ENCODE measurements at places on chromosomes 1 and 21.
A peak's percentile ranks its signal among the peaks of the same experiment; 100 is the strongest.

DNA sequence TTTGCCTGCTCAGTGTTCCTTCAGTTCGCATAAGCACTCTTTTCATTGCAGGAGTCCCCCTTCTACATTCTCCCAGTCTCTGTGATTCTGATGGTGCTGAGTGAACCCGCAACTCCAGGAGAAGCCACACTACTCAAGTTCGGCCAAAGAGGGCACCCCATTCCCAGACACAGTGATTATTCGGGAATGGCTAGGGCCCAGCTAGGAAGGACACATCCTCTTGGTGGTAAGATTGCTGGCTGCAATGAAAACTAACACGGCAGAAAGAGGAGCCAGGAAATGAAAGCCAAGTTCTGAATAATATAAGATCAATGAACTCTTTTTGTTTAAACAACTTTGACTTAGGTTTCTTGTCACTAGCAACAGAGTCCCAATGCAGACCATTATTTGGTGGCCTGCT, 14.9 kb downstream of the CREG1 start:
- DNase-seq: no peak

- no peak for DNase-seq
Observed at GRCh38 chr1:70890408-70890807, 157.2 kb downstream of the PTGER3 start.

DNA sequence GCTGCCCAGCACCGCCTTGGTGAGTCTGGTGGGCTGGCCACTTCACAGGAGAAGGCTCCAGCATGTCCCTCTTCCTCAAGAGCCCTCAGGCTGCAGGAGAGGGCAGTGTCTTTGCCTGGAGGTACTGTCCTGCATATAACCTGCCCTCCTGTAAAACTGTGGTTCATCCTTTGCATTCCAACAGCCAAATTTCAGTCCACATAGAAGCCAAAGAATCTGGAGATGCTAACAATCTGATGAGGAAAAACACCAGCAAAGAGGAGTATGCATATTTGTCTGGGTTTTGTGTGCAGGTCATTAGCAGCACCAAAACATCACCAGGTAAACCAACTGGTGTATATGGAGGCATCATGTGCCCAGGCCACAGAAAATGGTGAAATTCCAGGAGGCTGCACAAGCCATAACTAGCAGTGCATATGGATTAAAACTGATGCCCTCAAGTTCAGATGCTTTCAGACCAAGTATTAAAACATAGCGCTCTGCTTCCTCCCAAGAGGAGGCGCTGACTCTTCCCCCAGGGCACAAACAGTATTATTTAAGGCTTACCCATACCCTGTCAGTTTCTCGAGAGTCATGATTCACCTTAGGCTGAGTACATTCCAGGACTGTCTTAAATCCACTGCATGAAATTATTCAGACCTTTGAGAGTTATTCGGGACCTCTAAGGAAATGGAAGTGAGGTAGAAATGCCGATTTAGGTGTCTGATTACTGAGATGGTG, 150.5 kb upstream of the COA6 start:
- DNase-seq: no peak

DNA sequence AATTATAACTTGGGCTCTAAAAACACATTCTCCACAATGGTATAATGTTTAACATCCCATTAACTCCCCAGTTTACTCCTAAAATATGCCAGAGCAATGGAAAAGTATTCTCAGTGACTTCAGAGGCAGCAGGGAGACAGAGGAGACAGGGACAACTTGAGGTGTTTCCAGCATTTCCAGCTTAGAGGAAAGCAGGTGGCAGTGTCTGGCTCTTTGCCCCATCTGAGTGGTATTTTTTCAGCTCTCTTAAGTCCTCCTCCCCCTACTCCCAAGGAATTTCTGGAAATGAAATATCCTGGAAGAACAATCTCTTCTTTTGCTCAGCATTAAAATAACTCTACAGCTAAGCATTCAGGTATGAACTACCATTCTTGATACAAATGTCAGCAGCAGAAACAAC, 10.8 kb upstream of the ERMAP start:
- DNase-seq: no peak

GRCh38 chr1:227357171-227357926, 39.1 kb upstream of the CDC42BPA start:
- DNase-seq: no peak

DNA sequence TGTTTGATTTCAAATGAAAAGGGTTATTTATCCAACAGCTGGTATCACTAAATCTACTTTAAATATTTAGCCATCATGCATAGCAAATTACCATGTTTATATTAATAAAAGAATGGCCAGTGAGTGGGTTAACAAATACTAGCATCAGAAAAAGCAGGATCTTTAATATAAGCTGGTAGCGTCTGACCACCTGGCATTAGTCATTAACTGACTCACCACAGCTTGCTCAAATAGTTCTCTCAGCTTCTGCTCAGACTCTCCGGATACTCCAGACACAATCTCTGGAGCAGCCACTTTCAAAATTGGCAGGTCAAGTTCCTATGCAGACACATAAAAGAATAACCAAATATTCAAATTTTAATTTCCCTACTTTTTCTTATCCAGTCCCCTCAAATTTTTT, 29.6 kb downstream of the NVL start:
- no peak for DNase-seq

DNA sequence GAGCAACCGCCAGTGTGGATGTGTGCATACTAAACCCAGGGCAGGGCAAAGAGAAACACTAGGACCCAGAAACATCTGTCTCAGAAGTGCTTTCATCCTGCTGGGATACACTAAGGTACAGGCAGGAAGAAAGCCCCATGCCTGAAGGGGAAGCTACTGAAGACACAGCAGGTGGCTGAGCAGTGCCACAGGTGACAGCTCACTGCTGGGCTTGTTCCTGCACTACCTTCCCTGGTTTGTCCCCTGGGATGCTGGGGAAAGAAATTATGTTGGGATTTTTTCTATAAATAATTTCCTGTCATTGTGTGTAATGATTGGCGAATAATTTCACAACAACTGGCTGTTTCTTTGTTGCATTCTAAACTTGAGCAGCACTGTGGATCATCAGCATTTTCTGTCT, 245.3 kb upstream of the RAB4A start:
- no peak for DNase-seq

- DNase-seq: no peak
Observed at GRCh38 chr1:47676311-47677054, 238.6 kb downstream of the FOXD2 start.

DNA sequence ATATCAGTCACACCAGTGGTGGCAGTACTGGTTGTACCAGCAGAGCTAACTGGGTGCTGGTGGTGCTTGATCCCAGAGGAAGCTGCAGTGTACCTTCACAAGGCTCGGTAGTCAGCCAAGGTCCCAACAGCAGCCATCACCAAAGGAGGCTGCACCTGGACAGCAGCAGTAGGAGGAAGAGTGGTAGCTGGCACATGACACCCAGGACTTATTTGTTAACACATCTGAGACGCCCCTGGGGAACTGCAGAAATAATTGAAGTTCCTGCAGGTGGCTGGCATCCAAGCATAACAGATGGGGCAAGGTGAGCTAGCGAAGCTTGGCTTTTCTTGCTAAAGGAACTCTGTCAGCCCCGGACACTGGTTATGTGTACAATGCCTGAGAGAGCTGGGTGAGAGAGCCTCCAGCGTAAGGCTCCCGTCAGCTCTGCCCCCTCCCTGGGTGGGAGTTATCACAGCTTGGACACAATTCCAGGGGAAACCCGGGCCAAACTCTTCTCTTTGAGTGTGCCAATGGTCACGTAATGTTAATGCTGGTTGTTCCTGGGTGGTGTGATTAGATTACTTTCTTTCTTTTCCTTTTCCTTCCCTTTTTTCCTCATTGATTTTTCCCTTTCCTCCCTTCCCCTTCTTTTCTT, 29.1 kb upstream of the PARP1 start:
- DNase-seq: no peak

- DNase-seq: peak; percentile 45
Observed at GRCh38 chr1:205438213-205439158, 16.6 kb upstream of the LEMD1 start.

DNA sequence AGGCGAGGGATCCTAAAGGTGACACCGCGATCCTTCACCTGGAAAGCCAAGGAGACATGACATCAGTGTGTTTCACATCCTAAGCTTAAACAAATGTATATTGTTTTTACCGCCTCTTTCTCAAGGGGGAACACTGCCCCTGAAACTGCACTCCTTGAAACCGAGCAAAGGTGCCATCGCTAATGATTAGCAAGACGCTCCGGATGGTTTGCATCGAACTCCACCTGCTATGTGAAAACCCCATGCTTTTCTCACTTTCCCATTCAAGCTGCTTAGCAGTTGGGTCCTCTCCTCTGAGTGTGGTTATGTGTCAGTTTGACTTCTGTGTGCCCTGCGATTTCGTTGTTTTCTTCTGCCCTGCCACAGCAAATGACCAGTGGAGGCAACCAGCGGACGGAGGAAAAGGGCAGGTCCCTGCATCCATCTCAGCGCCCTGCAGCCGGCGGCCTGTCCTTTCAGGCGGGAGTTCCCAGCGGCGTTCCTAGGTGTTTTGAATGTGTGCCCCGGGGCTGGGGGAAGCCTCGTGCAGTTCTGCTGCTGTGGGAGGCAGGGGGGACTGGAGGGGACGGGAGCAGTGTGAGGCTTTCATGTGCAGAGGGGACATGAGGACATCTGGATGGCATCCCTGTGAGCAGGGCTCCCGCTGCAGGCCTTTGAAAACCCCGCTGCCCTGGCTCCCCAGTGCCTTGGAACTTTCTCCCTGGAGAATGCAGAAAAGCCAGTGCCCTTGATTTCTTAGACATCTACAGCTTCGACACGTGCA, 16.1 kb downstream of the ZBTB18 start:
- DNase-seq: no peak

GRCh38 chr1:234206651-234207284, 166.5 kb upstream of the COA6 start:
- DNase-seq: no peak

DNA sequence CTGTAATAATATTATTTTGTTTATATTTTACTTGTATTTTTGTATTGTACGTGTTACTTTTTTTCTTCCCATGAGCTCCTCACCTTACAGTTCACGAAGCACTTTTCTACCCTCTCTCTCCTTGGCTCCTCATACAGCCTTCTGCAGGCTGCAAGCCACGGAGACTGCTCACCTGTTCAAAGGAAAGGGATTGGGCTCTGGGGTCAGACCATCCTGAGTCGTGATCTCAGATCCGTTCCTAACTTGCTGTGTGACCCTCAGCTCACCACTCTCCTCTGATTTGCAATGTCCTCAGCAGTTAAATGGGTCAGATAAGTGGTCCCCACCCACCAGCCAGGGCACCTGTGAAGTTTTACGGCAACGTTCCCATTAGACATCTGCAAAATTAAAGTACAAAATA, 54.1 kb downstream of the VWA5B1 start:
- no peak for DNase-seq

DNA sequence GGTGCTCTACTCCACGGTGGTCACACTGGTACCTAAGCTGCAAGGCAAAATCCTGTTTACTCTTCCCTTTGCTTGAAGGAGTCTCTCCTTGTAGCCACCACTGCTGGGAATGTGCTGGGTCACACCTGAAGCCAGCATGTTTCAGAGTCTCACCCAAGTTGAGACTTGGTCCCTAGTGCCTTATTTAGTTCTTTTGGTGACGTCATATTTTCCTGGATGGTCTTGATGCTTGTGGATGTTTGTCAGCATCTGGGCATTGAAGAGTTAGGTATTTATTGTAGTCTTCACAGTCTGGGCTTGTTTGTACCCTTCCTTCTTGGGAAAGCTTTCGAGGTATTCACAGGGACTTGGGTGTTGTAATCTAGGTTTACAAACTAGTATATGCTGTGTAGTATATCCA, 5.6 kb upstream of the MTARC2 start:
- DNase-seq: no peak

DNA sequence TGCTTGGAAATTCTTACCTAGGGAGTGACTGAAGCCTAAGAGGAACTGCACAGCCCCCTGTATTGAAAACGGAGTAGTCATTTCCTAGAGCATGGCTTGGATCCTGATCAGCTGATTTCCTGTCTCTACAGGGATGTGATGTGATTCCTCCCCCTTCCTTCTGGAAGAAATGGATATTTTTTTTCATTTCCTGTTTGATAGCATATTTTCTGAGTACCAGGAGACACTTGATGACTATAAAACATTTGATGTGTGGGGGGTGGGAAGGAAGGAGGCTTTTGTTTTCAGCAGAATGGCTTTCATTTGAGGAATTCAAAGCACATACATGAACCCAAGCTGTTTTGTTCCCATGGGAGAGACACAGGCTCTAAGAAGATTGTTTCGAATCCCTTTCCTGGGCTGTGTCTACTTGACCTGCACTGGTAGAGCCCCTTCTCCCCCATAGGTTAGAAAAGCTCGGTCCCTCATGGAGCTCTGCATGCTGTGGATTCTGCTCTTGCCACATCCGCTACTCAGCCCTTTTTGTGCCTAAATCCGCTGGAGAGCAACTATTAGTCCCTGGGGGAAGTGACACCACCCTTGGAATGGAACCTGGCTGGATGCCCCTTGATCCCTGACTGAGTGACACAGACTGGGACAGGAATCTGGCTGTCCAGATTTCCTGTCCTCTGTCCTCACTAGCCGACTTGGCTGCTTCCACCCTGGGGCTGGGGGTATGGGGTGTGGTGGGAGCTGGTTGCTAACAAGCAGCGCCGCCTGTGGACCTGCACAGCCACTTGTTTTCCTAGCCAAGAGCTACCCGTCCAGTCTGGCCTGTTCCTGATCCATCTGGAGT, 71.8 kb upstream of the MACF1 start:
- DNase-seq: no peak

Measured in inflammatory macrophage treated with lipopolysaccharide for 1 hour (primary cell).